Aorta (tissue), 5 donors: ENCODE measurements at places on chromosomes 11 and 22. TPM values are rescaled to one million over a fixed set of nuclear protein-coding genes. Genes with fewer than 3 reads are reported as not detected.

GRCh38 chr11:134366254-134366653, 34.5 kb downstream of the GLB1L2 start:
- H3K27ac ChIP-seq = no peak overlapping the region
- no peak overlapping the region for H3K4me3 ChIP-seq
- no peaks in the 10 kb centered on the region for H3K4me1 ChIP-seq
- no peaks in the 10 kb centered on the region for H3K27me3 ChIP-seq
- no peaks in the 10 kb centered on the region for H3K36me3 ChIP-seq

- no peak overlapping the region for H3K27ac ChIP-seq
- no peaks in the 10 kb centered on the region for H3K4me1 ChIP-seq
- H3K4me3 ChIP-seq = no peak overlapping the region
- H3K27me3 ChIP-seq = no peaks in the 10 kb centered on the region
- no peak for DNase-seq
- no peaks in the 10 kb centered on the region for H3K36me3 ChIP-seq
Measured at GRCh38 chr11:10380921-10381320, 74.1 kb upstream of the AMPD3 start.

Gene BTG4
- total RNA-seq = not detected

DNA sequence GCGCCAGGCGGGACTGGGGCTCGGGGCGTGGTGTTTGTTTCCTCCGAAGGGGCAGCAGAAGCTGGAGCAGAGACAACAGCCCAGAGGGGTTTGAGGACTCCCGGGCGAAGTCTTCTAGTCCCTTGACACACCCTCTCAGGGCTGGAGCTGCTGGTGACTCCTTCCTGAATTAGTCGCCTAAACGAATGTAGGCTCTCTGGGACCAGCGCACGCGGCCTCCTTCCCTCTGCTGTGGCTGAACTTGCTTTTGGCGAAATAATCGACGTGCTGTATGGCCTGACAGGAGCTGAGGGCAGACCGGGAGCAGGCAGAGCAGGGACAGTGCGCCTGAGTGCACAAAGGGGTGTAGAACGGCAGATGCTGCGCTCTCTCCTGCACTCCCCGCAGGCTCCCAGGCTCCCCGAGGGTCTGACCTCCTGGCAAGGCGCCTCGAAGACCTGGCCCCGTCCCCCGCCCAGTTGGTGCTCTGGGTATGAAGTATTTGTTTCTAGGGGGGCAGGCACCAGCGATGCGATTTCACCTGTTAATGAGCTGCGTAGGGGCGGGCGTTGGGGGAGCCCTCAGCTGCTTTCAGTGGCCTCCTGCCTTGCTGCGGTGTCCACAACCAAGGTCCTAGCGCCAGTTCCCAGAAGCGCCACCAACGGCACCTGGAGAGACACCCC, 5.3 kb downstream of the SLC17A6 start:
- no peak for DNase-seq
- no peak overlapping the region for H3K27ac ChIP-seq
- no peaks in the 10 kb centered on the region for H3K36me3 ChIP-seq
- H3K4me1 ChIP-seq = no peaks in the 10 kb centered on the region

- peak; percentile 90 for DNase-seq
- H3K27ac ChIP-seq = no peak overlapping the region
- H3K36me3 ChIP-seq = peaks cover 3% of the 10 kb centered on the region
- H3K4me1 ChIP-seq = no peaks in the 10 kb centered on the region
- H3K27me3 ChIP-seq = no peaks in the 10 kb centered on the region
Measured at GRCh38 chr11:125457814-125458343, 38.2 kb downstream of the FEZ1 start.

DNA sequence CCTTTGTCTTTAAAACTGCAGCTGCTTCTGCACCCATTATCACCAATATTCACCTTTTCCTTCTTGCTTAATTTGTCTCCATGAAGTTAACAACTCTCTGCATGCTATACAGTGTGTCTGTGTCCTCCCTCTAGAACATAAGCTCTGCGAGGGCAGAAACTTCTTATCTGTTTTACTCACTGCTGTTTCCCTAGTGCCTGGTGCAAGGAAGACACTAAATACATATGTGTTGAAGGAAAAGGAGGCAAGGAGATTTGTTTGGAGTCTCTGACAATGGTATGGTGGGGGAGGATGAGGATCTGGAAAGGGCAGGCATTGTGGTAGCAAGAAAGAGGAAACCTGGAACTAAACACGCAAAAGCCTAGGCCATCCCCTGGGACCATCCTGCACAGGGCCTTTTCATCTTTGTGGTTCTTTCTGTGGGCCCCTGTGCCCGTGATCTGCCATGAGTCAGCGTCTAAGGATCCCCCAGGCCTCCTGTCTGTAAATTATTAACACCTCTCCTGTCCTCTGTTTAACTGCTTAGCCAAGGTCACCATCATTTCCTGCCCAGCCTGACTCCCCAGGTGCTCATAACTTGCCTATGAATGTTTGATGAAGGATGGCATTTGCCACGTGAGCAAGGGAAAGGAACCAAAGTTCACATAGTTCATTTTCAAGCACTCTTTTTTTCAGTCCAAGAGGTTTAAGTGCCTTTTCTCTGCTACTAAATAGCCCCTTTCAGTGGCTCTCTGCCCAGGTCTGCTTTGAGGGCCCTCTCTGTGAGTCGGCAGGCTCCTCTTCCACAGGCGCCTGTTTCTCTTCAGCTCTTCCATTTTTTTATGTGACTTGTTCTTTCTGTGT, 131.1 kb downstream of the RASSF10 start:
- no peaks in the 10 kb centered on the region for H3K27me3 ChIP-seq
- no peaks in the 10 kb centered on the region for H3K36me3 ChIP-seq
- H3K4me3 ChIP-seq = no peak overlapping the region
- H3K27ac ChIP-seq = no peak overlapping the region

Gene HOATZ
- not detected for total RNA-seq

GRCh38 chr11:124170801-124171586, 12.2 kb upstream of the OR10D3 start:
- no peak for DNase-seq
- H3K4me3 ChIP-seq = no peak overlapping the region
- no peak overlapping the region for H3K27ac ChIP-seq
- H3K27me3 ChIP-seq = no peaks in the 10 kb centered on the region
- H3K4me1 ChIP-seq = no peaks in the 10 kb centered on the region
- H3K36me3 ChIP-seq = no peaks in the 10 kb centered on the region

- no peak overlapping the region for H3K27ac ChIP-seq
- no peak for DNase-seq
- no peaks in the 10 kb centered on the region for H3K36me3 ChIP-seq
- H3K27me3 ChIP-seq = no peaks in the 10 kb centered on the region
- no peaks in the 10 kb centered on the region for H3K4me1 ChIP-seq
Measured at GRCh38 chr11:123490527-123490926, 60.5 kb downstream of the GRAMD1B start.

Gene CARD16
- total RNA-seq = 11.8 TPM

DNA sequence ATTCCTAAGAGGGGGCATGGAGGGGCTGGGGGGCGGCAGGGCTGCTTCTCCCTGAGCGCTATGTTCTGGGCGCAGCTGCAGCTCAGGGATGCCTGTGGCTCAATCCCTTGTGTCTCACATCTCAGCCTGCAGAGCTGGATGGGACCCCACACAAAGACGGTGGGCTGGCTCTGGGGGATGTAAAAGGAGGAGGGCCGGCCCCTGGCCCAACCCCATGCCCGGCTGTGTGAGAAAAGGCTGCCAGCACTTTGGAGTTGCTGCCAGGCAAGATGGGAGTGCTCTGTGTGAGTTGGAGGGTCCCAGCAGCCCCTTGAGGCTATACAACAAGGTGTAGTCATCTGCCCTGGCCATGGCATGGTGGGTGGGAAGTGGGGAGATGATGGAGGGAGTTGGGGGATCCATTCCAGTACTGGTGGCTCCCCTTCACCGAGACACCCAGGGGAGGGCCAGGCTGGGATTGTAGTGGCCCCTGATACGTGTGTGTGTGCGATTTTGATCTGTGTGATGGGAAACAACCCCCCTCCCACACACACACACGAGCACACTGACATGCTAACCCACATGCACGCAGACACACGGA, 1.3 kb upstream of the TBX10 start:
- no peak overlapping the region for H3K27ac ChIP-seq
- H3K4me1 ChIP-seq = no peaks in the 10 kb centered on the region
- no peaks in the 10 kb centered on the region for H3K36me3 ChIP-seq
- no peaks in the 10 kb centered on the region for H3K27me3 ChIP-seq
- H3K4me3 ChIP-seq = no peak overlapping the region

GRCh38 chr22:44074337-44074984, 50.4 kb downstream of the PARVB start:
- no peak overlapping the region for H3K4me3 ChIP-seq
- H3K36me3 ChIP-seq = no peaks in the 10 kb centered on the region
- no peaks in the 10 kb centered on the region for H3K27me3 ChIP-seq
- H3K27ac ChIP-seq = no peak overlapping the region
- H3K4me1 ChIP-seq = no peaks in the 10 kb centered on the region

Gene AIFM3
- 1.0 TPM for total RNA-seq

Gene SCGB1A1
- not detected for total RNA-seq

Gene SEPTIN3
- total RNA-seq = 0.63 TPM

- peak; percentile 84 for DNase-seq
- no peak overlapping the region for H3K27ac ChIP-seq
- H3K4me1 ChIP-seq = no peaks in the 10 kb centered on the region
- H3K27me3 ChIP-seq = no peaks in the 10 kb centered on the region
- H3K36me3 ChIP-seq = no peaks in the 10 kb centered on the region
- no peak overlapping the region for H3K4me3 ChIP-seq
Measured at GRCh38 chr11:72696866-72697700, 22.9 kb upstream of the PDE2A start.

GRCh38 chr11:56333156-56333555, 12.7 kb upstream of the OR8K1 start:
- no peaks in the 10 kb centered on the region for H3K36me3 ChIP-seq
- H3K27me3 ChIP-seq = no peaks in the 10 kb centered on the region
- DNase-seq = no peak

Gene SMIM35
- total RNA-seq = not detected

DNA sequence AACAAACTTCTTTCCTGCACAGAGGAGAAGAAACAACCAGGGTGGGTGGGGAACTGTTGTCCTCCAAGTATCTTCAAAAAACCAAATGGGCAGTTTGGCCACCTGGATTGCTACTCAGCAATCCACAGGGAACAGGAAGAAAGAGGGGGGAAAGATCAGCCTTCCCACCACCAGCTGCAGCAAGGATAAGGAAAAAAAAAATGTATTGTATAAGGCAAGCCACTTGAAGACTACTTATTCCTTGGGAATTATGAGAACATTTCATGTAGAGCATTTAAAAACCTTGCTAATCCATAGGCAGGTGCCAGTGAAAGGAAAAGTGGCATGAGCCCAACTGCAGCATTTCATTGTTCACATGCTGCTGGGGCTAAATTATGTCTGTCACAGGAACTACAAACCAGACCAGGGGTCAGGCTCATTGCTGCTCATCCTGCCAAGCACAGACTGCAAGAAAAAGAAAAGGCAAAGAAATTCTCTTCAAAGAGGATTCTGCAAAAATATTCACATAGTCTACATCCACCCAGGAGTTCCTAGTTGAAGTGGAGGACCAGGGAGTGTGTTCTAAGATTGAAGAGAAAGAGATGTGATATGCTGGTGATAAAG, 2.2 kb downstream of the RAB30 start:
- peak overlapping the region; percentile 71 for H3K4me3 ChIP-seq
- H3K27me3 ChIP-seq = no peaks in the 10 kb centered on the region
- H3K4me1 ChIP-seq = peaks cover 5% of the 10 kb centered on the region
- H3K36me3 ChIP-seq = no peaks in the 10 kb centered on the region
- DNase-seq = no peak
- H3K27ac ChIP-seq = no peak overlapping the region

DNA sequence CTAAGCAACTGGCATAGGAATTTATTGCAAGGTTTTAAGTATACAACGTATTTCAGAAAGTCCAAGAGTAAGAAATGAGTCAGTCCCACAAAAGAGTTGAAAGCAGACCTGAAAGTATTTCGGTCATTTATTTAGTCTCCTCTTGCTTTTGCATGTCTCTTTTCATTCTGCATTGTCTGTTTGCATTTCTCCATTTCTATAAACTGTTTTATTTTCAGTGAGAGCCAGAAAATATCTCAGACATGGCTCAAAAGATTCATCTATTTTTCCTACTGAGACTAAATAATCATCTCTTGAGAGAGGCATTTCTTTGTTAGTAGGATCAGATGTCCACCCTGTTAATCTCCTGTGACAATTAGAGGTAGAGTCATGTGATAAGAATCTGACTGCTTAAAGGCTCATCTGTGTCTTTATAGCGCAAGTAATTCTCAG, 219.1 kb upstream of the CCDC179 start:
- no peak overlapping the region for H3K27ac ChIP-seq
- H3K27me3 ChIP-seq = no peaks in the 10 kb centered on the region
- no peak for DNase-seq
- no peaks in the 10 kb centered on the region for H3K36me3 ChIP-seq
- no peak overlapping the region for H3K4me3 ChIP-seq

GRCh38 chr11:115234794-115235193, 269.4 kb downstream of the CADM1 start:
- no peaks in the 10 kb centered on the region for H3K4me1 ChIP-seq
- no peak overlapping the region for H3K27ac ChIP-seq
- H3K27me3 ChIP-seq = no peaks in the 10 kb centered on the region
- no peaks in the 10 kb centered on the region for H3K36me3 ChIP-seq

- no peaks in the 10 kb centered on the region for H3K27me3 ChIP-seq
- no peak overlapping the region for H3K4me3 ChIP-seq
- DNase-seq = no peak
Measured at GRCh38 chr11:14967581-14968243, 4.4 kb downstream of the CALCA start.

- peak; percentile 83 for DNase-seq
- no peaks in the 10 kb centered on the region for H3K36me3 ChIP-seq
- H3K4me3 ChIP-seq = peak within 1 kb of the TSS; percentile 54
Measured at GRCh38 chr11:798093-798713, at the start of gene SLC25A22. TSS of gene SLC25A22 (minus strand) at chr11:798281. CDS start at chr11:795006, 3,275 bp downstream.

Gene OR8K3
- not detected for total RNA-seq

Gene UCP3
- total RNA-seq = 3.1 TPM

- peak overlapping the region; percentile 8 for H3K27ac ChIP-seq
- no peak overlapping the region for H3K4me3 ChIP-seq
- no peak for DNase-seq
- H3K27me3 ChIP-seq = no peaks in the 10 kb centered on the region
- peaks cover 3% of the 10 kb centered on the region for H3K4me1 ChIP-seq
Measured at GRCh38 chr11:12238420-12238819, 128.0 kb downstream of the MICAL2 start.

DNA sequence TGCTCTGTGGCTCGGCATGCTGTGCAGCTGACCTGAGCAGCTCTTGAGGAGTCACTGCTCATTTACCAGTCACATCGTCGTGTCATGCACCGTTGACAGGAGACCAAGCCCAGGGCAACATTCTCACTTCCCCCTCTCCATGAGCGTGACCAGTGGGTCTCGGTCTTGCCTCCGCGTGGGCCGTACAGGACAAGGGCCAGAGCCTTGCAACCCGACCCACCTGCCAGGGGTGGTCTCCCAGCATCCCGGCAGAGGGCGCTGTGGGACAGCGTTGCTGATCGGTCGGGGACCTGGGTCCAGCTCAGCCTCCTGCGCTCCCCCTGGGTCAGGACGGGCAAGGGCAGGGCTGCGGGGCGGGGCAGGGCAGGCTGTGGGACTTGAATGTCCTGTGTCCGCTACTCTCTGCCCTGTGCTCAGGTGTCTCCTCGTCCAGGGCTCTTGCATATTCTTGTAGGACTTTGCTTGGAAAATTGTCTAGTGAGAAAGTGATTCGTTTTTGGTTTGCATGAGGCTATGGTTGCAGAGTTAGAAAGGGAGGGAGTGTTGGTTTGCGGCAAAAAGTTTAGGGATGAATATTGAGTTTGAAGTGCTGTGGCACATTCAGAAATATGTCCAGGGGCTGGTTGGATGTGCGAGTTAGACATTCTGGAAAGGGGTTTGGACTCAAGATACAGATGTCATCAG, 16.2 kb downstream of the EIF4G2 start:
- no peaks in the 10 kb centered on the region for H3K36me3 ChIP-seq
- H3K4me1 ChIP-seq = no peaks in the 10 kb centered on the region
- H3K4me3 ChIP-seq = no peak overlapping the region

Gene MAP6
- total RNA-seq = 13.8 TPM
